ENCODE measurements at places on chromosomes 6 and 20.

DNA sequence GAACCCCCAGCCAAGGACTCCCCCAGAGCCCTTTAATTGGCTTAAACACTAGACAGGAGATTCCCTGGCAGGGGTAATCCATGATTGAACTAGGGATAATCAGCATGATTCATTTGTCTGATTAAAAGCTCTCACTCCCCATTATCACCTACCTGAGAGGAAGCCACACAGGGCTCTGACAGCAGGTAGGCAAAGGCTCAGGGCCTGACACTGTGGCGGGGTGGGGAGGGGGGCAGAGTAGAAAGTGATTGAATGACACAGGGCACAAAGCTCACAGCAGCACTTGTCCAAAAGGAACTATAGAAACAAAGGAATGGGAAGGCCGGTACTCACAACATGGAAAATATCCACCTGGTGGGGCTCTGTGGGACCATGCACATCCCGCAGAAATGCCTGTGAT, 231.6 kb downstream of the MAFB start:
- no peak for DNase-seq

GRCh38 chr6:169904051-169904922, 152.9 kb downstream of the ERMARD start:
- no peak for DNase-seq

- DNase-seq = no peak
Measured at GRCh38 chr6:158660333-158660754, 10.5 kb downstream of the SYTL3 start.

DNA sequence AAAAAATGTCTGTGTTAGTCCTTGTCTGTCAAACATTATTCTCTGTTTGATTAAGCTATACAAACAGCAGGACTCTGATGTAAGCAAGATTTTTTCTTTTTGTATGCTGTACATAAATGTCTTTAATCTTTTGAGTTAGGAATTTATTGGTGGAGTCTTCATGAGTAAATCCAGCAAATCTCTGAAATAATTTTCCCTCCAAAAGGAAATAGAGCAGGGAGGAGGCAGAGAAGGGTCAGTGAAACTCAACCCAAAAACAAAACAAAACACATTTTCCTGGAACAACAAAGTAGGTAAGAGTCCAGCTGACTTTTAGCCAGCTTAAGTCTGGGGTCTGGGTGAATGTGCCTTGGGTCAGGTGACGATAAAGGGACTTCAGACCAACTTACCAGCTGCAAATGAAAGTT, 113.7 kb downstream of the FOXA2 start:
- DNase-seq = no peak

DNA sequence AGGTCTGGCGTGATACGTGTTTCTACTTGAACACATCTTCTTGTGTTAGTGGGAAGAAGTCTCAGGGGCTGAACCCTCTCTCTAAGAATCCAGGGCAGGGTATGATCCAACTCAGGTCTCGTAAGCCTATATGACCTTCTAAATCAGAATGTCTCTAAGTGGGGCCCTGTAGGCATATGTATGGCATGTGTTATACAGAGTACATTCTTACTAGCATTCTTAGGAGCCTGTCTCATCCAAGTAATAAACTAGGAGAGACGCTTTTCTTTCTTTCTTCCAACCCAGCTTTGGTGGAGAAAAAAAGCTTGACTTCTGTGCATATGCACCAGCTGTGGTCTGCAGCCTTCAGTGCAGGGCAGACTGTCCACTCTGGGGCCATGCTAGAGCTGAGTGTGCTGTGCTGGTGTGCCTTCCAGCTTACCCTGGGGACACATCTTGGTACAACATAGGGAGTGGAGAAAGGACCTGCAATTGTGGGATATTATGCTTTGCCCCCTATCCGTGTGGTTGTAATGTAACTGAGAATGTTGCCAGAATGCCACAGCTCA, 47.3 kb downstream of the L3MBTL3 start:
- DNase-seq = no peak

DNA sequence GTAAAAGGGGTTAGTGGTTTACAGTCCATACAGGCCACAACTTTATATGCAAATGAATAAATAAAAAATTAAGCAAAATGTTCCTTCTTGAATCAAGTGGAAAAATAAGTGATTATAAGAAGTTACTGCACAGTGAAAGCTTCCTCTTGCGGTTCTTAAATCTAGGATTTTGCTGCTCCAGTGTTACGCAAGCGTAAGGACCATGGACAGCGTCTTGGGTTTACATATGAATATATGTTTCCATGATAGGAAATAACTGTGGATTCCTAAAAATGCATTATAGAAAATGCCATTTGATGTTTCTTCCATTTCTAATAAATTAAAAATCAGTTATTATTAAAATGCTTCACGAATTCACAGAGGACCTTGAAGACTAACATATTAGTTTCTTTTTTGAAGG, 176.6 kb upstream of the POU3F2 start:
- DNase-seq = no peak

GRCh38 chr6:151390851-151391470, 398 bp downstream of the ZBTB2 start:
- DNase-seq = peak; percentile 76

- no peak for DNase-seq
Measured at GRCh38 chr20:44080064-44080463, 106.9 kb downstream of the JPH2 start.
